Tracheal epithelial cell (primary cell): ENCODE measurements at places on chromosomes 13 and 19. TPM values are rescaled to one million over a fixed set of nuclear protein-coding genes. Genes with fewer than 3 reads are reported as not detected.

Gene ZNF419
- total RNA-seq, result 12.3 and 20.5 TPM in 2 replicates

Gene FBXO27
- total RNA-seq, result 4.9 and 9.6 TPM in 2 replicates

Gene GFY
- total RNA-seq, result not detected in 2 replicates

Gene SIGLEC12
- total RNA-seq, result not detected in 2 replicates

Gene GPR180
- 11.6 and 11.9 TPM in 2 replicates for total RNA-seq

Gene C13orf42
- total RNA-seq, result not detected in 2 replicates

Gene S1PR5
- total RNA-seq, result 10.4 and 25.6 TPM in 2 replicates

Gene ACER1
- not detected in 2 replicates for total RNA-seq

Gene GAPDHS
- not detected in 2 replicates for total RNA-seq

Gene NLRP4
- not detected in 2 replicates for total RNA-seq

Gene ATG4D
- total RNA-seq, result 30.1 and 58.4 TPM in 2 replicates

Gene IZUMO2
- not detected in 2 replicates for total RNA-seq

Gene CNMD
- total RNA-seq, result 0.24 TPM in 1 of 2 replicates, not detected in the other

Gene PRRG2
- total RNA-seq, result 6.0 and 7.2 TPM in 2 replicates

Gene FGF21
- not detected in 2 replicates for total RNA-seq

Gene ZNF418
- total RNA-seq, result 4.9 and 5.1 TPM in 2 replicates

Gene KANK3
- total RNA-seq, result 1.1 and 1.4 TPM in 2 replicates

Gene SULT2A1
- not detected in 2 replicates for total RNA-seq

Gene FGF22
- not detected in 2 replicates for total RNA-seq

Gene GRIN2D
- under 0.01 and 0.24 TPM in 2 replicates for total RNA-seq

Gene CDX2
- 0.48 TPM in 1 of 2 replicates, not detected in the other for total RNA-seq

Gene ZNF575
- not detected in 2 replicates for total RNA-seq

Gene NOVA2
- under 0.01 TPM in 1 of 2 replicates, not detected in the other for total RNA-seq

Gene HCST
- total RNA-seq, result not detected in 2 replicates

Gene B3GNT3
- 4.8 and 12.1 TPM in 2 replicates for total RNA-seq

Gene SBSN
- total RNA-seq, result 2.3 and 16.6 TPM in 2 replicates

Gene RDH8
- not detected in 2 replicates for total RNA-seq

Gene CD70
- 25.8 TPM in 1 of 2 replicates, not detected in the other for total RNA-seq

Gene TNNT1
- 79.9 and 106 TPM in 2 replicates for total RNA-seq

Gene SEMA6B
- total RNA-seq, result under 0.01 and 0.24 TPM in 2 replicates

Gene THSD1
- total RNA-seq, result 17.8 and 18.5 TPM in 2 replicates

Gene ANGPTL8
- total RNA-seq, result not detected in 2 replicates

Gene ZNF570
- 2.9 and 3.8 TPM in 2 replicates for total RNA-seq

Gene RNF17
- not detected in 2 replicates for total RNA-seq

Gene MATK
- total RNA-seq, result 1.7 TPM in 1 of 2 replicates, not detected in the other

Gene PSG11
- not detected in 2 replicates for total RNA-seq

Gene ADAMTS10
- total RNA-seq, result 0.24 TPM in 1 of 2 replicates, not detected in the other

Gene PCDH20
- total RNA-seq, result under 0.01 and 3.1 TPM in 2 replicates

Gene NANOS3
- 0.96 TPM in 1 of 2 replicates, not detected in the other for total RNA-seq

Gene CEACAM16
- not detected in 2 replicates for total RNA-seq

Gene CEACAM21
- not detected in 2 replicates for total RNA-seq

Gene GNG7
- under 0.01 TPM in 1 of 2 replicates, not detected in the other for total RNA-seq

Gene MIR17HG
- 8.9 and 18.3 TPM in 2 replicates for total RNA-seq

Gene KLK11
- 1.1 and 3.9 TPM in 2 replicates for total RNA-seq

Gene SPRED3
- under 0.01 and 0.24 TPM in 2 replicates for total RNA-seq

Gene HIPK4
- total RNA-seq, result not detected in 2 replicates

Gene KRTDAP
- total RNA-seq, result 3.1 TPM in 1 of 2 replicates, not detected in the other

Gene CGB3
- total RNA-seq, result not detected in 2 replicates
